ENCODE measurements at places on chromosomes 2 and 18.

- DNase-seq, result no peak
Observed at GRCh38 chr2:82803307-82803706, 1655.8 kb downstream of the SUCLG1 start.

DNA sequence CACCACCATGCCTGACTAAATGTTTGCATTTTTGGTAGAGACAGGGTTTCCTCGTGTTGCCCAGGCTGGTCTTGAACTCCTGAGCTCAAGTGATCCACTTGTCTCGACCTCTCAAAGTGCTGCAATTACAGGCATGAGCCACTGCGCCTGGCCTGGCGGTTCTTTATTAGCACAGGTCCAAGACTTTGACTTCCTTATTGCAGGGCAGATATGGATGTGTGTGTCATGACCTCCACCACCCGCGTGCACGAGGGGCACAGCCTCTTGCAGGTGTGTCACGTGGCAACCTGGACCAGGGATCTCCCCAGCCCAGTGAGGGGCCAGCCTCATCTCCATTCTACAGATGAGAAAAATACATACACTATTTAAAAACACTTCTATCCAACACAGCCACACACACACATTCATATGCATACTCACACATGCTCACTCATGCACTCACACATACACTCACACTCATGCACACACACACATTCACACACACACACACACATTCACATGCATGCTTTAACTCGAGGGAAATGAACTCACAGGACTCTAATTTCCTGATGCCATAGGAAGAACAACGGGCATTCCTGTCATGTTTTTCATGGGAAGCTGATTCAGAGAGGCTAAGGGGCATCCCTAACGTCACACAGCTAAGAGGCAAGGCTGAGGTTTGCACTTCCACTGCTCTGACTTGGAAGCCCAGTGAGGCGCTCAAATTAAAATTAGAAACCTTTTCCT, 38.8 kb downstream of the RRM2 start:
- no peak for DNase-seq

GRCh38 chr2:67626656-67627055, 229.5 kb downstream of the ETAA1 start:
- DNase-seq, result no peak

DNA sequence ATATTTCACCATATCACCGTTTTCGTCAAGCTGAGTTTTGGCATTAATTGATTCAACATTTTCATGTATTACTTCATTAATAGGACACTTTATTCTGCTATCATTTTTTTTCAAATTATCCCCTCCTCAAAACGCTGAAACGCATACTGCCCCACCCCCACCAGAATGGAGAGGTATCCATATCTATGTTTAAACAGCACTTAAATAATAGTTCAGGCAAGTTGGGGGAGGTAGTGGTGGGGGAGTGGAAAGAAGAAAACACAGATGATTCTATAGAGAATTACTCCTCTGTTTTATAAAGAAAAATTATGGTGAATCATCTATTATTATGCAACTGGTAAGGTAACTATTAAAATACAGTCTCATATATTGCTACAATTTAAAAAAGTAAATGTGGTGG, 314.4 kb upstream of the ZEB2 start:
- no peak for DNase-seq

- no peak for DNase-seq
Observed at GRCh38 chr2:50785816-50786215, 246.1 kb downstream of the NRXN1 start.

DNA sequence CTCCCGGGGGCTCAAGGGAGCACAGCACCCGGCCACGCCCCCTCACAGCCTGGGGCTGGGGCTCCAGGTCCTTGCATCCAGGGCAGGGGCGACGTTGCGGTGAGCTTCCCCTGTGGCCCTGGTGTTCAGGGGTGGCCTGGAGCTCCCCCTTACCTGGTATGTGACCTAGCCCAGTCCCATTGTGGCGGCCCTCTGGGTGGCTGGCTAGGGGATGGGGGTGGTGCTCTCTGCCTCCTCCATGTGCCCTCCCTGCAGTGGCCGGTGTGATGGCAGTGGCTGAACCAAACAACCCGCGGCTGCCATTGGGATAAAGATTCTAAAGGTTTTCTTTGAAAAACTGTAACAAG, 288.3 kb downstream of the RDH14 start:
- DNase-seq, result no peak

GRCh38 chr2:7758073-7758759, 841.0 kb downstream of the RNF144A start:
- DNase-seq, result no peak

Measured in CD4-positive, alpha-beta T cell treated with Interleukin-1 beta for 1 hour (primary cell).